ENCODE measurements at places on chromosomes 16 and 17.

- DNase-seq, result no peak
Measured at GRCh38 chr17:39759204-39759603, 21.5 kb downstream of the GRB7 start.

DNA sequence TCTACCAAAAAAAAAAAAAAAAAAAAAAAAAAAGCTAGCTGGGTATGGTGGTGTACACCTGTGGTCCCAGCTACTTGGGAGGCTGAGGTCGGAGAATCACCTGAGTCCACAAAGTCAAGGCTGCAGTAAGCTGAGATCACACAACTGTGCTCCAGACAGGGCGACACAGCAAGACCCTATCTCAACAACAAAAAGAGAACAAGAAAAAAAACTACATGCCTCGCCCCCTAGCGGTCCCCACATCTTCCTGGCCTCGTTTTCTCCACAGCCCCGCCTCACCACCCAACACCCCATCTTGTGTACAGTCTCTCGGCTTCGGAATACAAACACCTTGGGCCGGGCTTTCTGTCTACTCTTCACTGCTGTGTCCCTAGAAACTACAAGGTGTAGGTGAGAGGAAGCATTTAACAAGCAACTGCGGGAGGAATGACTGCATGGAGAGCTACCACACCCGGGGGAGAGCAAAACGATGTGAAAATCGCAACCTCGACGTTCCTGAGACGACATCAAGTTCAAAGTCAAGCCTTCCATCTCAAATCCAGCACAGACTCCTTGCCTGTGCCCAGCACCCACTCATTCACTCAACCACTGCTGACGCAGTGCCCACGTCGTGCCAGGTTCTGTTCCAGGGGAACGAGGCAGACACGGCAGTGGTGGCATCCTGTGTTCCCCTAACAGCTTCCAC, 9.0 kb downstream of the NTAN1 start:
- DNase-seq, result no peak

GRCh38 chr16:47777220-47777619, 316.1 kb downstream of the PHKB start:
- no peak for DNase-seq

- no peak for DNase-seq
Measured at GRCh38 chr17:13593021-13593751, 8.5 kb downstream of the HS3ST3A1 start.

DNA sequence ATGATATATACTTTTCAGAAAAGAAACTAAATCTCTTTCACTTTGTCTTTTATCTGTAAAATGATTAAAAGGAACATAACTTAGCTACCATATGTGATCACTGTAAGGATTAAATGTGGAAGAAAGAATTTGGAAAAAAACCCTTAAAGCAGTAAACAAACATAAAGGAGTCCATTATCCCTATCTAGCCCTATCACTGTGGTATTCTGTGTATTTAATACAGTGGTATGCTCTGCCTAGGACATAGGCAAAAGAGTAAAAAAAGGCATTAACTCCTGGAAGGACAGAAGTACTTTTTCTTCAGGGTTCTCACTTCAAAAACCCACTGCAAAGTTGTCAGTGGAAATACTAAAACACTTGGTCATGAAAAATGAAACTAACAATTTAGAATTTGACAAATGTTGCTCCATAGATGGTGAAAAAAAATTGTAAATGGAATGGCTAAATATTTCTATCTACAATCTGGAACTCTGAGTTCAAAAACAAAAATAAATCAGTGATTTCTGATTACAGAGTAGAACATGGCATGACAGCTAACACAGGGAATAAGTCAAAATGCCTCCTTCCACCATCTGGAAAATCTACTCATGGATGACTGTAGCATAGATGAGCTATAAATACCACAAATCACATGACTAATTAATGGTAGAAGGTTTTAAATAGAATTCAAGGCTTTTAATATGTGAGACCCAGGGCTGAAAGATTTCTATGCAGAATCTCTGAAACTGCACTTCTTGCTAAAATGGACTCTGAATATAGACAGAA, 140.1 kb downstream of the ITFG1 start:
- DNase-seq, result no peak

GRCh38 chr16:66717776-66718175, 21.2 kb upstream of the CMTM4 start:
- DNase-seq, result no peak

DNA sequence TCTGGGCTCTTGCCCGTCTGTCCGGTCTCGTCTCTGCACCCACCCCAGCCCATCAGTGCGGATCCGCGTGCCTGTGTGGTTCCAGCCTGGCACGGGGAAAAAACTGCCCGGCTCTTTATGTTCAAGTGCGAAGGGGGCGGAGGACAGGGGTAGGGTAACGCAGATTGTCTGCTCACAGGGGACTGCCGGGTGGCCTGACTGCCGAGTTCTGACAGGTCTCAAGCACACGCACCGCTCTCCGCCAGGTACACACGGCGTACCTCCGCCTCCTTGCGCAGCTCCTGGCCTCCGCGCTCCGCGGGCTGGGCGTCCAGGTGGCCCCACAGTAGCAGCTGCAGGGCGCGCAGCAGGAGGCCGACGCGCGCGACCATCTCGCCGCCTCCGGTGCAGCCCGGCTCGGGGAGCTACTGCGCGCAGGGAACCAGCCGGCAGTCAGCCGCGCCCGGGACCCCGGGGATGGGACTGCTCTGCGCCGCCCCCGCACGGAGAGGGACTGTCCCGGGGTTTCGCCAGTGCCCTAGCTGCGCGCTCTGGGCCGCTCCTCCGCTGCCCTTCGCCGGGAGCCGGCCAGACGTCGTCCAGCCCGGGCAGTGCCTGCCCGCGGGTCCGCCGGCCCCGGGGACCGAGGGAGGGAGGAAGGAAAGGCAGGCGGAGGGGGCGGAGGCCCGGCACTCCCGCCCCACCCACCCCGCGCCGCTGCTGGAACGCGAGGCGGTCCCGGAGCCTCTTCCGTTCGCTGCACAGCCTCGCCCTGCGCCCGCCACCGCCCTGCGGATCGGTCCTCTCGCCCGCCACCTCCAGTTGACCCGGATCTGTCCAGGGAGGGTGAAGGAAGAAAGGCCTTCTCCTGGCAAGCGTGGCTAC, at the start of gene MMP28:
MMP28 (minus strand) TSS at position 635 of the 864 bp plus-strand sequence; CDS start at position 371, 264 bp downstream.
- peak; percentile 20 for DNase-seq

- DNase-seq, result no peak
Measured at GRCh38 chr16:71515026-71515425, 11.2 kb upstream of the CHST4 start.

- DNase-seq, result no peak
Measured at GRCh38 chr16:86651013-86651627, 72.8 kb downstream of the FOXL1 start.

- peak; percentile 23 for DNase-seq
Measured at GRCh38 chr17:45172541-45173286, 11.0 kb downstream of the HEXIM2 start.

GRCh38 chr17:15742051-15742795, 10.1 kb downstream of the TBC1D26 start:
- DNase-seq, result no peak

DNA sequence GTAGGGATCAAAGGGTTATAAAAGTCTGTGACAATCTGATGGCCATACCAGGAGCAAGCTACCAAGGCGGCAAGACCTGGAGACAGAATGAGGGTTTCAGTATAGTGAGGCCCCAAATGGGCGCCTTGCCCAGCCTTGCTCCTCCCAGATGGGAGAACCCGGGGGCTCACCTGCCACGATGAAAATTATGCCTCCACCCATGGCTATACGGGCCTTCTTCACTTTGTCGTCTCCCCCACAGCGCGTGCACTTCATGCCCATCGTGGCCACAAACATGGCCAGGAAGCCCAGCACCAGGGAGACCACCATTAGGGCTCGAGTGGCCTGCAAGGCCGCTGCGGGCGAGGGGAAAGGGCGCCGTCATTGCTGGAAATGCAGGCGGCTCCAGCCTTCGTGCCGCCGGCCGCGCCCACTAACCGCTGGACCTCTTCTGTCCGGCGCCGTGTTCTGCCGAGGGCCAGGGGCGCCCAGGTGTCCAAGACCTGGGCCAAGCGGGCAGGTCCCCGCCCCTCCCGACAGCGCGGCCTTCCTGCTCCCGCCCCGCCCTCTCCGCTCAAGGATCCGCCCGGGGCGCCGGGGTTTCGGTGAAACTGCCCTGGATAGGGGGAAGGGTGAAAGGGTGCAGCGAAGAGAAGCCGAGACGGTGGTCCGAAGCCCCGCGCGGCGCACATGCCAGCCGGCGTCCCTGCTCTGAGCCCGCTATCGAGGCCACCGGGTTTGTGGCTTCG, 1.5 kb downstream of the CLDN7 start:
- DNase-seq, result no peak

- no peak for DNase-seq
Measured at GRCh38 chr17:67902511-67903231, 77.4 kb downstream of the BPTF start.

DNA sequence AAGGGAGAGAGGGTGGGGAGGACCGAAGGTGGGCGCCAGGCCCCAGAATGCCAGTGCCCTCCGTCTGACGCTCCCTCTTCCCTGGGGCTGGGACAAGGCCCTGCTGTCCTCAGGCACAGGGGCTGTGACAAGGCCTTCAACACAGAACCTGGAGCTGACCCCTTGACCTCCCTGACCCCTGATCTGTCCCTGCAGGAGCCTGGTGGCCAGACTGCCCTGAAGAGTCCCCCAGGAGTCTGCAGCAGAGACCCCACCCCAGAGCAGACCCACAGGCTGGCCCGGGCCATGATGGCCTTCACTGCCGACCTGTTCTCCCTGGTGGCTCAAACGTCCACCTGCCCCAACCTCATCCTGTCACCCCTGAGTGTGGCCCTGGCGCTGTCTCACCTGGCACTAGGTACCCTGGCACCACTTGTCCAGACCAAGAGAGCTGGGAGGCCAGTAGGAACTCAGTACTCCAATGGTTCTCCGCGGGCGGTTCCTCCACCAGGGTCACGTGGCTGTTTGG, 2.9 kb downstream of the SERPINF2 start:
- no peak for DNase-seq

- DNase-seq, result no peak
Measured at GRCh38 chr17:78231991-78232858, 794 bp downstream of the TMEM235 start.

DNA sequence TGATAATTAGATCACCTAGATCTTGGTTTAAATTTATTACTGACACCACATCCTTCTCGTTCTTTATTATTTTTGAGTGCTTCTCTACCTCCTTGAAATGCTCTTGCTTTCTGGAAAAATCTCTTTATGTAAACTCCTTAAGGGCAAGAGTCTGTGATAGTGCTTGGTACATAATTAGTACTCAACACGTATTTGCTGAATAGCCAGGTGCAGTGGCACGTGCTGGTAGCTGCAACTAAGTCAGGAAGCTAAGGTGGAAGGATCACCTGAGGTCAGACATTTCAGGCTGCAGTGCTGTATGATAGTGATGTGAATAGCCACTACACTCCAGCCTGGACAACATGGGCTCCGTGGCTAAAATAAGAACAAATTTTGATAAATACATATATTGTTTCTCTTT, 63.0 kb downstream of the PPM1E start:
- no peak for DNase-seq

DNA sequence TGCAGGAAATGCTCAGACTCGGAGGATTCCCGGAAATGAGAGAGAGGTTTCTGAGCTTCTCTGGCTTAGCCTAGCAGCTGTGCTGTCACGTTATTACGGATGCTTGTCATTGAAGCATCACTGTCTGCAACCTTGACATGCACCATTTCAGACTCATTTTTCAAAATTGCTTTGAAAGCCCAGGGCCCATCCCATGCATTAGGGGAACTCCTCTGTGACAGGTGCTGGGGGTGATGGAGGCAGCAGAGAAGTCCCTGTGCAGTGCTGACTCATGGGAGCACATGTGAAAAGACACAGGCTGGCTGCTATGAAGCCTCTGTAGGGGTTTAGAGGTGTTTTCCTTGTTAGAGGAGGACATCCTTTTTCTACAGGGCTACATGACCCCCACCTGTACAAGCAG, 214.0 kb upstream of the MPHOSPH6 start:
- DNase-seq, result no peak

GRCh38 chr16:2719328-2720063, 528 bp downstream of the PRSS27 start:
- DNase-seq, result no peak

- DNase-seq, result no peak
Measured at GRCh38 chr17:2070241-2071023, 15.5 kb downstream of the HIC1 start.

- DNase-seq, result no peak
Measured at GRCh38 chr17:78329263-78330059, 30.4 kb downstream of the SOCS3 start.

GRCh38 chr16:47342055-47342454, 118.8 kb downstream of the ITFG1 start:
- DNase-seq, result no peak

Measured in effector memory CD8-positive, alpha-beta T cell (primary cell).